ENCODE measurements at places on chromosomes 6 and 20. TPM values are rescaled to one million over a fixed set of nuclear protein-coding genes. Genes with fewer than 3 reads are reported as not detected.

KIF6 gene
- total RNA-seq: 0.62 TPM

DNA sequence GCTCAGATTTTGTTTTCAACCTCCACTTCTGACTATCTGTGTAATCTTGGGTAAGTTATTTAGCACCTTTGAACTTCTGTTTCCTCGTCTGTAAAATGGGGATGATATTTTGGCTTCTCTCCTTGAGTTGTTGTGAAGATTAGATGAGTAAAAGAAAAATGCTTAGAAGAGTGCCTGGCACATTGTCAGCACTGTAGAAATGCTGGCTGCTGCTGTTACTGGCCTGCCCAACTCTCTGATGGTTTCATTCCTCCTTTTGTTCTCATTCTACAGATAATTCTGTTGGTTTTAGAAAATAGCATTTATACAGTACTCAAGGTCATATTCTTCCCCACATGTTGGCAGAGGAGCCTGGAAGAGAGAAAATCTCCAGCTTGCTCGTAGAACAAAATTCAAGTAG, 547.2 kb upstream of the JAG1 start:
- no peak for DNase-seq

- DNase-seq: no peak
These were observed 43.1 kb upstream of the ZNF337 start for GRCh38 chr20:25739615-25740320.

- no peak for DNase-seq
These were observed 3.1 kb upstream of the AKIRIN2 start for GRCh38 chr6:87705070-87705691.

DNA sequence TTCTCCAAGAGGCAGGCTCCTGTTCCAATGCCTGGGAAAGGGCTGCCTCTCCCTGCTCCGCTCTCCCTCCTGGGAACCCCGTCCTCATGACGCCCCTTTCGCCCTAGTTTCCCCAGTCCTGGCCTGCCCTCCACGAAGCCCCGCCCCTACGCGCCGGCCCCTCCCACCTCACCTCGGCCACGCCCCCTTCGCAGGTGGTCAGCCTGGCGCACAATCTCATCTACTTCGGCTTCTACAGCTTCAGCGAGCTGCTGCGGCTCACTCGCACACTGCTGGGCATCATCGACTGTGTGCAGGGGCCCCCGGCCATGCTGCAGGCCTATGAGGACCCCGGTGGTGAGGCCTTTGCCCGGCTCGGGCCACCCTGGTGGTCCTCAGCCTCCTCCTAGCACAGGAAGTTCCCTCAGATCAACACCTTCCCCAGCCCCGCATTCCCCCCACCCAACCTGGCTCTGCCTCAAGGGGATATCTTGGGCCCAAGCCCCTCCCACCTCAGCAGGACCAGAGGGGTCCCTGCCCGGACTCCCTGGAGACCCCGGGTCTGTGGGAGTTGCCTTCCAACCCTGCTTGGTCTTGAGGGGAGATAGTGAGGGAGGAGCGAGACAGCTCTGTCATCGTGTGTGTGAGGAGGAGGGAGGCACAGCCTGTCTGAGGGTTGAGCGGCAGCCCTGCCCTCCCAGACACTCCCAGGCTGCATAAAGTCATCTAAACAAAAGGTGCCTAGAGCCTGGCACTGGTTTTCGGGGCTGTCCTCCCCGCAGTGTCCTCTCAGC, 40.3 kb downstream of the UQCC2 start:
- DNase-seq: no peak

DNA sequence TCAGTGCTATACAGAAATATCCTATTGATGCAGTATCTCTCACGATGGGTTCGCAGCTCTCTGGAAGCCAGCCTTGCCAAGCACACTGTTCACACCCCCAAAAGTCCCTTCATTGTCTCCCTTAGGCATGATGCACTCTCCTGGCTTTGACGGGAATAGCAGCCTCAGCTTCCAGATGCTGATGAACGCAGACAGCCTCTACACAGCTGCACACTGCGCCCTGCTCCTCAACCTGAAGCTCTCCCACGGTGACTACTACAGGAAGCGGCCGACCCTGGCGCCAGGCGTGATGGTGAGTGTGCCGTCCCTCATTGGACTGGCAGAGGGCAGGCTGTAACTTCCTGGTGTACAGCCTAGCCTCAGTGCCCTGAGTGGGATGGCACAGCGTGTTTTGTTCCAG, 60.0 kb upstream of the PBOV1 start:
- DNase-seq: peak; percentile 18

DNA sequence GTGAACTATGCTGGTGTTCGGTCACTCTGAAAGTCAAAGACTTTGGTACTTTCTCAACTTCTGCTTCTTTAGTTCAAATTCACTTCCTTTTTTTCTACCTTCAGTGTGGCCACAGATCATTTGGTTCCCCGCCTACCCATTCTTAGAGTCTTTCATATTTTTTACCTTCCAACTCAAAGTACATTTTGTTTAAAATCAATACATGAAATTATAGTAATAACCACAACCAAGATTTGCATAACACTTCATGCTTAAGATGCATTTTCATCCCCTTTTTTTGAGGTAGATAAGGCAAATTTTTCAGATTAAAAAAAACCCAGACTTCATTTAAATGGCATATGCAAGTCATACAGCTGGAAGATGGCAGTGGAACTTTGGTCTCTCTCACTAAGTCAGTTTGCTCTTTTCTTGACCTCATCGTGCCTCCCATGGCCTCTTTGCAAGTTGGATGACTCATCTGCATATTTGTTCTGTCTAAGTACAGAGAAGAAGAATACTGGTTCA, 11.9 kb upstream of the CNR1 start:
- DNase-seq: no peak
